ENCODE measurements at places on chromosomes 5 and 9.

DNA sequence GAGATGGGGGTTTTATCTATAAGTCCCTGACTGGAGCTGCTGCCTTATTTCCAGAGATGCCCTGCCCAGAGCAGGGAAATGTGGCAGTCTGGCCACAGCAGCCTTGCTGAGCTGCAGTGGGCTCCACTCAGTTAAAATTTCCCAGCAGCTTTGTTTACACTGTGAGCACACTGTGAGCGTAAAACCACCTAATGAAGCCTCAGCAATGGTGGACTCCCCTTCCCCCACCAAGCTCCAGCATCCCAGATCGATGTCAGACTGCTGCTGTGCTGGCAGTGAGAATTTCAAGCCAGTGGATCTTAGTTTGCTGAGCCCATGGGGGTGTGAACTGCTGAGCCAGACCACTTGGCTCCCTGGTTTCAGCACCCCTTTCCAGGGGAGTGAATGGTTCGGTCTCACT lies 208.7 kb upstream of the RAI14 start:
- no peak for DNase-seq

DNA sequence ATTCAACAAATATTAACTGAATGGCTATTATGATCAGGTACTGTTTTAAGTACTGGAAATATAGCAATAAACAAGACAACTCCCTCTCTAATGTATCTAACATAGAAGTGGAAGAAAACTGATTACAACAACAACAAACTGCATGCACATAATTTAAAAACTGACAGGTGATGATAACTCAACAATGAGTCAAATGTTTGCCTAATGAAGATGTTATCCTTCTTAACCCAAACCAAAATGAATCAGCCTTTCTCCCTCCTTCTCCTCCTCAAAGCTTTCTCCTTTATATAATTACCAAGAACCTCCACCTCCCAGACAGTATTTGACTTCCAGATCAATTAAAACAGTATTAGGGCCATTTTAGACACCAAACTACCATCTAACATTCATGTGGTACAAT lies 49.3 kb downstream of the RICTOR start:
- no peak for DNase-seq

DNA sequence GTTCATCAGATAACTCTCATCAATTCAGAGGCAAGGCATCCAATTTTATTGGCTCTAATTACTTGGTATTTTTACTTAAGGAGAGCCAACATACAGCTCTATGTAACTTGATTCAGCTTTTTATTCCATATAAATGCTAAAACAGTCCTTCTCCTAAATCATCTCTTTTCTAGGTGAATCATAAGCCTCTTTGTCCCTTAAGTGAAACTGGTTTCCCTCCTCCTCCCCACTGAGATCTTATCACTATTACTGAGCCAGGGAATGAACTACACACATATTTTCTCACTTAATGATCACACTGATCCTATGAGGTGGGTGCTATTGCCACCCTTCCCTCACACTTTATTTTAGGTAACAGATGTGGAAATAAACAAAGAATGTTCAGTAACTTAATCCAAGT lies 1143.8 kb downstream of the MAT2B start:
- DNase-seq, result no peak

DNA sequence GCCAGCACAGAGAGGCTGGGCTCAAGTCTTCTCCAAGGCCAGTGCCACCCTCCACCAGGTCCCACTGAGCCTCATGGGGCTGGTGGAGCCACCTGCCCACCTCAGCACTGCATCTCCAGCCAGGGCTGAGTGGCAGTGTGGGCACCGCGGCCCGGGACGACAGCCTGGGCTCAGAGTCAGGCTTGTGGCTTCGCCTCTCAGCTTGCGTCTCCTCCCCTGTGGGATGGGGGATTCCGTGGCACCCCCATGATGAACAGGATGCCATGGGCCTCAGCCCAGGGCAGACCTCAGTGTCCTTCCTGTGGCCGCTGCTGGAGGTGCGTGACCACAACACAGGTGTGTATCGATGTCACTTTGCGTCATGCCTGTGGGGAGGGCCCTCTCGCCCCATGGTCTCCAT lies 136.4 kb upstream of the PPP1R26 start:
- peak; percentile 52 for DNase-seq

GRCh38 chr9:88339317-88339716 lies 48.9 kb upstream of the SPIN1 start:
- DNase-seq, result no peak

Data from left forelimb (tissue), 1 donor.